ENCODE measurements at places on chromosomes 4 and X.

- no peak for DNase-seq
Measured at GRCh38 chr4:57053508-57053907, 56.7 kb downstream of the IGFBP7 start.

DNA sequence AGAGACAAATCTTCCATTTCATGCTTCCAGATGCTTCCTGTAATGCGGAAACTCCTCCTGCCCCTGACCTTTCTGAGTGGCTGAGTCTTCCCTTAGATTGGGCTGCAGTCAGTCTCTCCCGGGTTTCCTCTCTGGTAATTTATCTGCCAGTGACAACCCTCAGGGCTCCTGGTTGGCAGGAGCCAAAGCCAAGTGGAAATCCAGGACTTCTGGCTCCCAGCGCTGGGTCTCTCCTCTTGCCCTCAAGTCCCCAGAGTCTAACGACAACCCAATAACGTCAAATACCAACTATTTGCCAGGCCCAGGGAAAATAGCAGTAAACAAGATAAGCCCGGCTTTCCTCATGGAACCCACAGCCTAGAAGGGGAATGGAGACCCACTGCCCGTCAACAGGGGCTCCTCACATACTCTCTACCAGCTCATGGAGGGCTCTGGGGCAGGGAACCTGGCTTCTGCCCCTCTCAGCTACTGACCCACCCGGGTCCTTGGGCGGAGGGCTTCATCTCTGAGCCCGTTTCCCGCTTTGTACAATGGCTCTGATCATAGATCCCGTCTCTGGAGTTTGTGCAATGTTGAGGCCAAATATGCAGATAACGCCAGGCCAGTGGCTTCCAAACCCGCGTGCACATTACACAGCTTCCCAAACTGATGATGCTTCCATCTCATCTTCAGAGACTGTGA lies 1.1 kb upstream of the TBC1D14 start:
- peak; percentile 78 for DNase-seq

DNA sequence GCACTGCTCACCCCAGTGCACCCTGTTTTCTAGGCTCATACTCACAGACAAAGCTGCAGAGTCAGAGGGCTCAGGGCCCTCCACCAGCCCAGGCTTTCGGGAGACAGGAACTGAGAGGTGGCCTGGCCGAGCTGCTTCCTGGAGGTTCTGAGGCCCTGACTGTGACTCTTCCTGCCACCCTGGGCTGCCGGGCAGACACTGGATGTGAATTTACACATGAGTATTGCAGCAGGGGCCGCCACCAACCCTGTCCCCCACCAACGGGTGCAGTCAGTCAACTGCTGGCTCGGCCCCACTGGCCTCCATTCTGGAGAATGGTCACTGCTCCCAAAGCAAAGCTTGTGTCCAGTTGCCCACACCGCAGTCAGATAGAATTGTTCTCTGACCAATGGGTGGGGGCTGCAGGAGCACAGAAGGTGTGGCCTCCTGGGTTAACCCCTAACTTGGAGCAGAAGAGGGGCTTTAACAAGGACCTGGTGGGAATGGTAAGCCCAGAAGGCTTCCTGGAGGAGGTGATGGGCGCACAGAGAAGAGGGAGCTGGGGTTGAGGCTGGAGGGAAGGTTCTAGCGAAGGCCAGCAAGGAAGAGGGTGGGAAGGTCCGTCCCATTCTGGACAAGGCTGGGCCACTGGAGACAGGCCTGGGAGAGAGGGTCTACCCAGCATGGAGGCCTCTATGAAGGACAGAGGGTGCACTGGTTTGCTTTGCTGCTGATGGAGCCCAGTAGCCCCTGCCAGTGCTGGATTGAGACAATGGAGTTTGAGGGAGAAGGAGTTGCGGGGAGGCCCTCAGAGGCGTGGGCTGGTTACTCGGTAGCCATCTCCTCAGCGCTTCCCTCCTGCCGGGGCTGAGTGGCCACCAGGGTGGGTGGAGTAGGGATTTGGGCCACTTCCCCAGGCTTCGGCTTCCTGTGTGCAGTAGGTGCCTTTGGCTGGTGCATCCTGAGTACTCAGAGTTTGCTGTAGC lies 135.3 kb downstream of the CPZ start:
- DNase-seq: no peak

DNA sequence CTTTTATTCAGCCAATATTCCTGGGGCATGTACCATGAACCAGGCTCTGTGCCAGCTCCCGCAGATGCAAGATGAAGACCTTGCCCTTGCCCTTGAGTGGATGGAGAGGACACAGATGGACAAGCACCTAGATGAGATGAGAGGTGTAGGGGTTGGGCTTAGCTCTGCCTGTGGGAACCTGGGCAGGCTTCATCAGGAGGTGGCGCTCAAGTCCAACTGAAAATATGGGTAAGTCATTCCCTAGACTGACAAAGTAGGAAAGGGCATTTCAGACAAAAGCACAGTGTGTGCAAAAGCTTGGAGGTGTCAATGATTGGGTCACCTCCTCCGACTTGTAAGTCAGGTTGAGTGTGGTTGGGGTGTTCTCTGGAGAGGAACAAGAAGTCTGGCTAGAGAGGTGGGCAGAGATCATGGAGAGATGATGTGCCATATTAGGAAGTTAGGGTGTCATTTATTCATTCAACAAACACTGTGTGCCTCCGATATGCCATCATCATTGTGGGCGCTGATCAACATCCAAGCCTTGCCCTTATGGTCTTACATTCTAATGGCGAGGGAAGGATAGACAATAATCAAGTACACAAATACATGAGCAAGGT lies 64.6 kb downstream of the ANAPC4 start:
- peak; percentile 85 for DNase-seq

Measured in HuH-7 (cell line).